SK-N-SH (cell line): ENCODE measurements at places on chromosomes 16 and 17. TPM values are rescaled to one million over a fixed set of nuclear protein-coding genes. Genes with fewer than 3 reads are reported as not detected.

- H3K4me1 ChIP-seq: no peaks in the 10 kb centered on the region
- H3K27ac ChIP-seq: no peak overlapping the region
- no peak overlapping the region for H3K4me3 ChIP-seq
Observed at GRCh38 chr17:36932694-36933511, 4.4 kb upstream of the LHX1 start.

DNAJA3 gene
- polyA plus RNA-seq: 48.7 and 52.6 TPM in 2 replicates

GRCh38 chr16:66751053-66751302, 431 bp downstream of the DYNC1LI2 start:
- H3K27ac ChIP-seq: peak overlapping the region; percentile 92; the same call in 1 of the 2 replicates
- H3K4me3 ChIP-seq: peak overlapping the region; percentile 91
- H3K27me3 ChIP-seq: no peaks in the 10 kb centered on the region
- peaks cover 17% of the 10 kb centered on the region for H3K4me1 ChIP-seq
- DNase-seq: peak; percentile 82
- H3K36me3 ChIP-seq: peaks cover 23% of the 10 kb centered on the region

LIMD2 gene
- polyA plus RNA-seq: 75.1 and 78.0 TPM in 2 replicates
